ENCODE measurements at places on chromosomes 11 and 22. TPM values are rescaled to one million over a fixed set of nuclear protein-coding genes. Genes with fewer than 3 reads are reported as not detected.

DNA sequence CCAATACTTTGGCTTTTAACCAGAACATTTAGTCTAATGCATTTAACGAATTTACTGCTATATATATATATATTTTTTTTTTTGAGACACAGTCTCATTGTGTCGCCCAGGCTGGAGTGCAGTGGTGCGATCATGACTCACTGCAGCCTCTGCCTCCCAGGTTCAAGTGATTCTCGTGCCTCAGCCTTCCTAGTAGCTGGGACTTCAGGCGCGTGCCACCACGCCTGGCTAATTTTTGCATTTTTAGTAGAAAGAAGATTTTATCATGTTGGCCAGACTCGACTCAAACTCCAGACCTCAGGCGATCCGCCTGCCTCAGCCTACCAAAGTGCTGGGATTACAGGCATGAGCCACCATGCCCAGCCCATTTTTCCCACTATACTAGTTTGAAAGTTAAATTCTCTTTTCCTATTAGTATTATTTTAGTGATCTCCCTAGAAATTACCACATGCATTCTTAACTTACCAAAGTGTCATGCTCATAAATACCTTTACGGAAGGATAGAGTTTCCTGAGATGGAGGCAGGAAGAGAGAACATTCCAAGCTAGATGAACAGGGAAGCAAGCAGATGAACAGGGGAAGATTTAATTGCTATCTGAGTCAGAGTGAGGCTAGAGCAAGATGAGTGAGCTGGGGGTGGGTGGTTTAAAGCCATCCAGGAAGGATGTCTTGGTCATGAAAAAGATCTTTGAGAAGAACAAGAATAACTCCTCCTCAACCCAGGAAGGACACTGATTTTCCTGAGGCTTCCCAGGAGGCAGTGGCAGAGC lies 4.4 kb upstream of the PGAP2 start:
- DNase-seq = no peak

GRCh38 chr22:35637254-35637653 lies 11.0 kb upstream of the APOL6 start:
- DNase-seq = no peak

GRCh38 chr11:63563201-63564055 lies at the start of gene PLAAT2:
PLAAT2 (minus strand) TSS chr11:63563379; CDS start chr11:63563324, 55 bp downstream.
- DNase-seq = no peak

GRCh38 chr11:36377759-36378564 lies 81.9 kb downstream of the PRR5L start:
- DNase-seq = no peak

OR4D5 gene
- total RNA-seq = not detected

DNA sequence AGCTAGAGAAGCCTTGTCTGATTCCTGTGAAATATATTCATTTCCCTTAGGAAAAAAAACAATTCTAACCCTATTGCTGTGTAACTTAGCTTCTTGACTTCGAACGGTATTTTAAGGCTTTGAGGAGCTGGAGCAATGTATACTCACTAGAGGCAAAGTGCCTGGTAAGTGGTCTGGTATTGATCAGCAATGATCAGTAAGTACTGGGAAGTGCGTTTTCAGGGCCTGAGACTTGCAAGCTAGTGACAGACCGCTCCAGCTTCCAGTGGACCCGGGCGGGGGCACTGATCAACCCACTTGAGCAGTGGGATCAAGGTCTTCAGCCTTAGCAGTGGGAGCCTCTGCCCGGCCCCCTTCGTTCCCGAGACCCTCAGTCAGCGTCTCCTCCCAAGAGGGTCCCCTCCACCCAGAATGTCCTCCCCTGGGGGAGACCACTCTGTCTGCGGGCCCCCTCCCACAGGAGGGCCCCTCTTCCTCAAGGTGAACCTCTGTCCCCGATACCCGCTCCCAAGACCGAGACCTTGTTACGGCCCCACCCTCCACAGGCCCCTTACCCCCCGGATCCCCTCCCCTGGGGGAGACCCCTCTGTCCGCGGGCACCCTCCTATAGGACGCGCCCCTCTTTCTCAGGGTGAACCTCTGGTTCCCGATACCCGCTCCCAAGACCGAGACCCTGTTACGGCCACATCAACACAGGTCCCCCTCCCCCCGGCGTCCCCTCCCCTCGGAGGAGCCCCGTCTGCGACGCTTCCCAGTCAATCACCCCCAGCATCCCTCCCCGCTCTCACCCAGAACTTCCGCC lies 452 bp upstream of the ATXN10 start:
- peak; percentile 18 for DNase-seq

DNA sequence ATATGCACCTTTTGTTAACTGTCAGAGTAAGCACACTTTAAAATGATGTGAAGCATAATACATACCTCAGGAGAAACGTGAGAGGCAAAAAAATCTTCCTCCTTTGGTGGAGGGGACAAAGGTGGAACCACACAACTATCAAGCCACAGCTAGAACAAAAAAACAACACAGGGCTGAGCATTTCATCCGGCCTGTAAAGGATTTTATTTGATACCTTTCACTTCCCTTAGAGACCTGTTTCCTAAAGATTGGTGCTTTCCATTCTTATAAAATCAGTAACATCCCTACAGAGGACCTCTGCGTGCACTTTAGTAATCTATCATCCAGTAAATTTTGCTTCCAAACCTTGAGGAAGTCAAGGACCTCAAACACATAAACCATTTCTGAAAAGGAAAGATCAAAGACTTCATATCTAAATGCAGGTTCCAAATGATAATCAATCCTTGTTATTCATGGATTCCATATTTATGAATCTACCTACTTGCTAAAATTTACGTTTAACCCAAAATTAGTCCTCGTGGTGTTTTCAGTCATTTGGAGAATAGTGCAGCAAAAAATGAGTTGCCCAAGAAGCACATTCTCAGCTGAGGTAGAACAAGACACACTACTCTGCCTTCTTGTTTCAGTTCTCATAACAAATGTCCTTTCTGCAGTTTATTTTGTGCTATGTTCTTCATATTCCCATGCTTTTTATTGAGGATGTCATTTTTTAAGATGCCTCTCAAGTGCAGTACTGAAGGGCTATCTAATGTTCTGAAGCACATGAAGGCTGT lies 22.7 kb downstream of the ARFGAP3 start:
- no peak for DNase-seq

DNA sequence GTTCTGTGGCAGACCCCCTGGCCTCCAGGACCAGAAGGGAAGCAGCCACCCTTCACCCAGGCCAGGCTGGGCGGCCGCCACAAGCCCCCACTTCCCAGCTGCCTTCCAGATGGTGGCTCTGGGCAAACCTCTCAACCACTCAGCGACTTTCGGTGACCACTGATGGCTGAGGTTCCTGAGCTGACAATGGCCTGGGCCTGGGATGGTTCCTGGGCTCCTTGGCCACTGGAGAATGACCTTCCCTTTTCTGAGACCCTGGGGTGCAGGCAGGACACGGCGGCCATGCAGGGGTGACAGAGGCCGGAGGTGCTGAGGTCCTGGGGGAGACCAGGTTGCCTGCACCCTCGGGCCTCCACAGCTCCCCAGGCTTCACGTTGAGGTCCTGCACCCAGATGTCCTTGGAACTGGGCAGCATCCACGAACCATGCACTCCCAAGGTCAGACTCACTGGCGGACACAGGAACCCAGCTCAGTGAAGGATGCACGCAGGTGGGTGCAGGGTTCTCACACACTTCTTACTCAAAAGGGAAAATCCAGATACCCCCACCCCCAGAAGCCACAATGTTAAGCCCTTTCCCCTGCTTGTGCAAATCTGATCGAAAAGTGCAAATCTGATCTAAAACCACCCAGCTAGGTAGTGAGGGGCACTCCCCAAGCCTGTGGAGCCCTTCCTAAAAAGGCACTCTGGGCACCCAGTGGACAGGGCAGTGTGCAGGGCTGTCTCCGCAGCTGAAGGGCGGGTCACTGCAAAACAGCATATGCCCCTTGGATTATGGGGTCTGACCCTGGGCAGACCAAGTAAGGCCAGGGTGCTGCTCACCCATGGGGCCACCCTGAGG lies 13.9 kb upstream of the PHLDA2 start:
- no peak for DNase-seq

DNA sequence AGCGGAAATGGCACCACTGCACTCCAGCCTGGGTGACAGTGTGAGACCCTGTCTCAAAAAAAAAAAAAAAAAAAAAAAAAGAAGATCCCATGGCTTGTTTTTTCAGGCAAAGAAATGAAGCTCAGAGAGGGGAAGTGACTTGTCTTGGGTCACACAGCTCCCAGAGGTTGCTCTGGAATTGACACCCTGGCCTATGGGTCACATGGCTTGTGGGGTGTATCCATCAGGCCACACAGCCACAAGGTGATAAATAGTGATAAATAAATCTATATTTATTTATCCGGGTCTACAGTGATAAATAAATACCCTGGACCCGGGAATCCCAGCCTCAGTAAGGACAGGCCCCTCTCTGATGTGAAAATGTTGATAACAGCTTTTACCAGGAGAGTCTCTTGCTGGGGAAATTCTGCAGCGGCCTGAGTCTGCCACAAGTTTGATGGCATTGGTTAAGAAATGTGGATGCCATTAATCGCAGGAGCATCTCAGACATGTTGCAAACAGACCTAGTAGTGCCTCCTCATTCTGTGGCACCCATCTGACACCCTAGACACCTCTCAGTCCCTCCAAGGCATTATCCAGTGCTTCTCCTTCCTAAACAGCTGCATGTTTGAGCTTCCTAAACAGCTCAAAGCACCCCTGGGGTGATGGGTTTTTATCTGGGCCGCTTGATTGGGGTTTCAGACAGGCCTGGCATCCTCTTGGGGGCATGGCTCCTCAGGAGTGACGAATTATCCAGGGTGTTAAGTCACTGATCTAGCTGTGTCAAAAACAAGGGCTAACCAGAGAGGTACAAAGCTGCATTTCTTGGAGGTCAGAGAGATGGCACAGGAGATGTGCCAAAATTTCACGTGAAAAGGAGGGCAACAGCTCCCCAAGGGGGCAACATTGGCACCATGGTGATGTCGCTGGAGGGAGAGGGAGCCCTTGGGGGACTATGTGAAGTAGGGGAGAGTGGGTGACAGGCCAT lies 1.9 kb upstream of the EMID1 start:
- DNase-seq = no peak
